ENCODE measurements at places on chromosomes 4 and X. TPM values are rescaled to one million over a fixed set of nuclear protein-coding genes. Genes with fewer than 3 reads are reported as not detected.
A peak's percentile ranks its signal among the peaks of the same experiment; 100 is the strongest.

The IGFBP7 gene
- total RNA-seq: not detected

The ZNF185 gene
- total RNA-seq: 1.1 TPM

The PDLIM3 gene
- total RNA-seq: 262 TPM

The PITX2 gene
- total RNA-seq: 1.3 TPM

The TMPRSS11F gene
- total RNA-seq: not detected

The EPHA5 gene
- 108 TPM for total RNA-seq

The MAGEE1 gene
- total RNA-seq: 7.1 TPM

- DNase-seq: peak; percentile 23
These were observed 351.6 kb downstream of the NLGN4X start for GRCh38 chrX:5876984-5877596.

DNA sequence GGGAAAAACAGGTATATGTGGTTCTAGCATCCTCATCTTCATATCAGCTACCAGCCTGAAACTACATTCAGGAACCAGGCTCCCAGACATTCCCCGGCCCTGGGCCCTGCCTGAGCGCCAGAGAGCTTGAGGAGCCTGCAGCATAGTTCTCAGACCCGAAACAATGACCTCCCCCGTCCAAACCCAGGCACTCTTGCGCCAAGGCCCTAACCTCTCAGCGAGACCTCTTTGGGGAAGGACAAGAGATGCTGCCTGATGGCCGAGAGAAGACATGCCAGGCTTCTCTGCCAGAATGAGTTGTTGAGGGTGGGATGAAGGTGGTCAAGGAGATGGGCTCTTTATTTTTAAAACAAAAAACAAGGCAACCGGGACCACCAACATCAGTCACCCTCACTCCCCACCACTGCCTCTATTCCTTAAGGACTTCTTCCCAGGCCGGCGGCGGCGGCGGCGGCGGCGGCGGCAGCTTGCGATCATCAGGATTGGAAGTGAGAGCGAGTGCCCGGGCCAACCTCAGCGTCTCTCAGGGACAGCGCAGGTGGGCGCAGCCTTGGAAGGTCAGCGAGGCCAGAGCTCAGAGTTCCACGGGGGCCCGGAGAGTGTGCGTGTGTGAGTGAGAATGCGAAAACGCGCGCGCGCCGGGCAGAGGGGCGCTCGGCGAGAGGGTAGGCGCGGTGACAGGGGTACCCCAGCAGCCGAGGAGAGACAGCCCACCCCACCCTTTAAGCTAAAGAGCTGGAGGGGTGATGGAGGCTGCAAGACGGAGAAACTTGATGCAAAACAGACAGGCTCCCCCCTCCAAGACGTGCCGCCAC, 601 bp downstream of the INPP4B start:
- peak; percentile 57 for DNase-seq

GRCh38 chrX:138127314-138127713, 561.4 kb downstream of the ZIC3 start:
- no peak for DNase-seq

GRCh38 chr4:31964685-31965084, 1244.5 kb downstream of the PCDH7 start:
- DNase-seq: no peak

- no peak for DNase-seq
These were observed 65.0 kb downstream of the COQ2 start for GRCh38 chr4:83219344-83220331.

DNA sequence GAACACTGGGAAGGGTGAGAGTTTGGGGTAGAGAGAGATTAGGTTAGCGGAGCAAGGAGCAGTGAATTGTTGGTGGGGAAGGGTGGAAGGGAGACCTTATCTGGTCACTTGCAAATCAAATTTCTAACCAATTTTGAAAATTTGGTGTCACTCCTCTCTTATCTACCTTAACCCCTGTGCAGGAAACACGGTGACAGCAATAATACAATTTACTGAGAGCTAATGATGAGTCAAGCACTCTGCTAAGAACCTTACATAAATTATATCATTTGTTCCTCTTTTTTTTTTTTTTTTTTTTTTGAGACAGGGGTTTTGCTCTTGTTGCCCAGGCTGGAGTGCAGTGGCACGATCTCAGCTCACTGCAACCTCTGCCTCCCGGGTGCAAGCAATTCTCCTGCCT, 116.4 kb downstream of the C4orf51 start:
- no peak for DNase-seq

DNA sequence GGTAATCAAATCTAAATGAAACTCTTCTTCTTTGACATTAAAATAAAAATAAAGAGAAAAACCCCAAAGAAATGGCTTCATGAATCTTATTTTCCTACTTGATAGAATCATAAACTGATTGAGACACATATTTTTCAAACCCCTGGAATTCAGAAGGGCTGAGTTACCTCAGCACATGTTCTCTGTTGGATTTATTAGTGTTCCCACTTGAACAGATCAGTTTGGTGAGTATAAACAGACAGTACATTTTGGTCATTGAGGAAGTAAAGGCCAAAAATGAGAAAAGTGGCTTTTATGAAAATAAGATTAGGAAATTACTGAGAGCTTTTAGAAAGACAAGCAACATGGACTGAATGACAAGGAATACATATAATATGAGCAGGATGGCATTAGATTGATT, 620.4 kb downstream of the ANKRD50 start:
- no peak for DNase-seq

- DNase-seq: no peak
These were observed 277.9 kb upstream of the KLF3 start for GRCh38 chr4:38386005-38386551.

GRCh38 chr4:15333692-15334633, 93.9 kb upstream of the C1QTNF7 start:
- no peak for DNase-seq

DNA sequence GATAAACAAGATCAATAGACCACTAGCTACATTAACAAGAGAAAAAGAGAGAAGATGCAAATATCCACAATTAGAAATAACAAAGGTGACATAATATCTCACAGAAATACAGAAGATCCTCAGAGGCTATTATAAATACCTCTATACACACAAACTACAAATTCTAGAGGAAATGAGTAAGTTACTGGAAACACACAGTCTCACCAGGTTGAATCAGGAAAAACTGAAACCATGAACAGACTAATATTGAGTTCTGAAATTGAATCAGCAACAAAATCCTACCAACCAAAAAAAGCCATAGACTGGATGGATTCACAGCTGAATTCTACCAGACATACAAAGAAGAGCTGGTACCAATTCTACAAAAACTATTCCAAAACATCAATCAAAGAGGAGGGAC, 211.8 kb upstream of the CPEB2 start:
- DNase-seq: no peak

DNA sequence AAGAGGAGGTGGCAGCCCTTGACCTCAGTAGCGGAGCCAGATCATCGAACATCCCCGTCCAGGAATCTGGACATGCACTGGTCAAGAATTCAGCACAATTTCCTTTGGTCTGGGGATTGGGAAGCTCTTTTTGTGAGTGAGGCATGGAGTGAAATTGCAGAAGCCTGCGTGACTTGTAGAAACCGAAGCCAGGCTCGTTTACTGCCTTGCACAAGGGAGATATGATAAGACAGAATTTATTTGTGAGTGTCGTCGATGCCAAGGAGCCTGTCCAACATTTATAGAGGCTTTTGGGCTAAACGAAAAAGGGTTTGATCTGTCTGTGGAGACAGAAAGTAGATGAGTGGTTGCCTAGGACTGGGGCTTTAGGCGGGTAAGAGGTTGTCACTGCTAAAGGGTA, 50.6 kb downstream of the TBL1X start:
- DNase-seq: no peak
